CD4-positive, alpha-beta T cell (primary cell): ENCODE measurements at places on chromosomes 2 and 18.

GRCh38 chr2:178298785-178299212 lies 104.5 kb downstream of the OSBPL6 start:
- DNase-seq, result no peak

DNA sequence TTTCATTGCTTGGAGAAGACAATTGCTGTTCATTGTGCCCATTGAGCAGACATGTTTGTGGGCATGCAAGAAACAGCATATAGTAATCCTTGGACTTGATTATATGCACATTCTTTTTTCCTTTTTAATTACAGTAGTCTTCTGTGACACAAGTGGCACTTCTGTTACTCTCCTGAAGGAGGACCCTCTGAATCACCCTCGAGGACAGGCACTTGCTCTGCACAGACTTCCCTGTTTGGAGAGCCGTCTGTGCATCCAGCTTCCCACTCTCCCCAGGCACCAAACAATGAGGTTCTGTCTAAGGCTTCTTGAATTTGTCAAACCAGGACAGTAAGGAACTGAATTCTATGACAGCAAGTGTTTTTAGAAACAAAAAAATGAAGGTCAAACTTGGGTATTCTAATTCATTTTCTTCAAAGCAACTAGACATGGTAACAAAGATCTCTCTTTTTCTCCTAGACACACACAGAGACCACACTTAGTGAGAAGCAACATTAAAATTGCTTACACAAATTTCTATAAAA lies 844.6 kb upstream of the ID2 start:
- DNase-seq, result no peak

DNA sequence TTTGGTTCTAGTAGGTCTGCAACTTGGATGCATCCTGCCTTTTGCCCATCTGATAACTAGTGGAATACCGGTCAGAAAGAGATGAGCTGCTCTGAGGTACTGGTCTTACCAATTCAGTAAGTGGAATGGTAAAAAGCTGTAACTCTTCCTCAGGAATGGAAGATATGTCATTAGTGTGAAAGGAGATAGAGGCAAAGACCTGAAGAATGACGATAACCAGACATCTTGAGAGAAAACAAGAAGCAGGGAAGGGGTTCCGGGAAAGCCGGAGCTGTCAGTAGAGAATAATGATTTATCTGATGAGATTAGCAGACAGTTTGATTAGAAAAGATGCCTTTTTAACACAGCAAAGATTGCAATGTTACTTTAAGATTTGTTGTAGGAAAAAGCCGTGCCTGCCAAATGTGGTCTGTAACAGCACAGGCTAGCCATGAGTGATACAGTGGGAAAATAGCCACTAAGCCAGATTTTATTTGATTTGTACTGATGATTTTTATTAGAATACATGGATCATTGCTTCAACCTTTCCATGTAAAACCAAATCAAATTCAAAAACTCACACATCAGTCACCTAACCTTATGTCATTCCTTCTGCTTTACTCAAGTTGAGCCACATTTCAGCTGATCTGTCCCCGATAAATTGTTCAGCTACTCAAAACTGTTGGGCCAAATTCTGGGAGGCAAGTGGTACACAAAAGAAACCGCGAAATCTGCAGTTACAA lies 110.0 kb downstream of the TCF4 start:
- DNase-seq, result no peak

DNA sequence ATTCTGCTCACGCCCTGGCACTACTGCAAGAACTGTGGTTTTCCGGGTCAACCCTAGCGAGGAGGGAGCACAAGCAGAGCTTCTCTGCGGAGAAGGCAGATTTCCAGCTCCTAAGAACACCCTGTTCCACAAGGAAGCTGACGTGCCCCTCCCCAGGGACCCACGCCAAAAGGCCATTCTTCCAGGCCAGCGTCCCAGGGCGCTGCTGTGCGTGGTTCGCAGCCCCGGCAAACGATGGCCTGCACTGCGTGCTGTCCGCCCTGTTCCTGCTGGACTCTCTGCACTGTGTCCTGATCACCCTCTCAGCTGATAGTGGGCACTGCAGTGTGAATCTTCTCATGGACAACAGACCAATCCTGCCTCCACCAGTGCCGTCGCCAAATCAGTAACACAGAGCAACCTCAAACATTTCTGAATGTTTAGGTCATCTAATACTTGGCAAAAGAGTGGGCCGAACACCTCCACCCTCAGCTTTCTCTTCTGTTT lies 49.1 kb downstream of the ADI1 start:
- DNase-seq, result no peak

DNA sequence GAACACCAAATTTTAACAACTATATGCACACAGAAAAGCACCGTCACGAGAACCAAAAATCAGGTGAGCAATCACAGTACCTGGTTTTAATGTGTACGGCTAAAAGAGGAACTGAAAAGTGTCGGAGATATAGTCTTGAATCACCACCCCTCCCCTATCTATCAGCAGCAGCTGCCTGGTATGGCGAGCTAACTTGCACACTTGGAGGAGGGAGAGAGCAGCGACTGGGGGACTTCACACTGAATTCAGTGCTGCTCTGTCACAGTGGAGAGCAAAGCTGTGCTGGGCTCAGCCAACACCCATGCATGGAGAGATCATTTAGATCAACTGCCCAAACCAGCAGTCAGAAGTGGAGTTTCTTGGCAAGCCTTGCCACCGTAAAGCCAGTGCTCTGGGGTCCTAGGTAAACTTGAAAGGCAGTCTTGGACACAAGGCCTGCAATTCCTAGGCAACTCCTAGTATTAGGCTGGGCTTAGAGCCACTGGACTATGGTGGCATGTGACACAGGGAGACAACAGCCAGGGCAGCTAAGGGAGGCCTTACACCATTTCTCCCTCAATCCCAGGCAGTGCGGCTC lies 89.2 kb upstream of the CD226 start:
- no peak for DNase-seq

- no peak for DNase-seq
Measured at GRCh38 chr2:180349809-180350208, 342.7 kb upstream of the CWC22 start.

DNA sequence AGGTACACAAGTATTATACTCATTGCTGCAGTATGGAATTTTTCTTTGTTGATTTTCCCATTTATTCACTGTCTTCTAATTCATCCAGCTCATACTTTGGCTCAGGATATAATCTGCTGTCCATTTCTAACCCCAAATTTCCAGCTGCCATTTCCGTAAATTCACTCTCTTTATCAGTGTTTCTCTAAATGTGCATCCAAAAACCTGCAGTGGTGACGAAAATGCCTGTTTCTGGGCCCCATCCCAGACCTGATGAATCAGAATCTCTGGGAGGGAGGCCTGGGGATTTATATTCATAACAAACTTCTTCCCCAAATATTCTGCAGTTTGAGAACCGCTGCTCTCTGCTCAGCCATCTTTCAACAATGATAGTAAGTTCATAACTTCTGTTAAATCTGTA lies 86.6 kb downstream of the VWC2L start:
- DNase-seq, result no peak

DNA sequence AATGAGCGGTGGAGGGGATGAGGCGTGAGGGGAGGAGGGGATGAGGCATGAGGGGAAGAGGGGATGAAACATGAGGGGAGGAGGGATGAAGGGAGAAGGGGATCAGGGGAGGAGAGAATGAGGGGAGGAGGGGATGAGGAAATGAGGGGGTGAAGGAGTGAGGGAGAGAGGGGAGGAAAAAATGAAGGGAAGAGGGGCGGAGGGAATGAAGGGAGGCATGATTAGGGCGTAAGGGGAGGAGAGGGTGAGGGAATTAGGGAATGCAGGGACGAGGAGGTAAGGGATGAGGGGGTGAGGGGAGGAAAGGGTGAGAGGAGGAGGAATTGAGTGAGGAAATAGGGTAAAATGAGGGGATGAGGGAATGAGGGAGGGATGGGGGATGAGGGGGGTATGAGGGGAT lies 40.5 kb downstream of the AQP12A start:
- DNase-seq, result no peak

GRCh38 chr18:6751222-6751621 lies 21.7 kb downstream of the ARHGAP28 start:
- no peak for DNase-seq

DNA sequence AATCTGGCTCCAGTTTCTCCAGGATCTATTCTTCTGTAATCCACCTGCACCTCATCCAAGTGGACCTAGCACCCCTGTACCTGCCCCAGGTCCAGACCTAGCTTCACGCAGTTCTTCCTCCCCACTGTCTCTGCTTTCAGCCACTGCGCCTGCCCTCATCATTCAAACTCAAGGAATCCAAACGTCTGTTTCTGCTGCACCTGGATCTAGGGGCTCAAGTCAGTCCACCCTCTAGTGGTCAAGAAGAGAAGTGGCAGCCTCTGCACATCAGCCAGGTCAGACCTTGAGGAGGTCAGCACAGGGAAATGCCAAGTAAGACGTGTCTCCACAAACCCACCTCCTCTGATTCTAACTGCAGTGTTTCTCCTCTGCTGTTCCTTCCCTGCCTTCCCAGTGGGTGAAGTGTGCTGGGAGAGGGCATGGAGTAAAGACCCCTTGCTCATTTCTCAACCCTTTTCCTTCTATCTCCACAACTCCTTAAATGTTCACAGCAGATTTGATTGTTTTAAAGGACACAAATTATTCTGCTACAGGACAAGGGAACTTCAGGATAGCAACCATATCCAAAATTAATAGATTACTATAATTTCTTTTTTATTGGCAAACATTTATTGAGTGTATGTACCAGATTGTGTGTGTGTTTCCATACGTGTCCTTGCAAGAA lies 8.6 kb upstream of the RNF152 start:
- DNase-seq, result peak; percentile 66

DNA sequence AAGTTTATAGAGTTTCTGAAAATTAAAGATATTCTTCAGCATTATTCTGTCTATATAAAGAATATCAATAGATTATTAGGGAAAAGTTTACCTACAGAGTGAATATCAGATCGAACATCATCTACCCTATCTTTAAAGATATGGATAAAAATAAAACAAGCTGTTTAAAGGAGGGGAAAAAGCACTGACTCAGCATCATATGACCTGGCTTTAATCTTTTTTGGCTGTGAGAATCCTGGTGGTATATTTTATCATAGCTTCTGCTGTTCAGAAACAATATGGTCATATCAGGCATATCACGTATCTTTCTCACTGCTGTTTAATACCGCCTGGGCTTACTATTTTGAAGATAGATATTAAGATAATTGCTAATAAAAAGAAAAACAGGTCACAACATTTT lies 80.2 kb downstream of the NEB start:
- no peak for DNase-seq

- DNase-seq, result no peak
Measured at GRCh38 chr2:159963700-159964099, 98.7 kb downstream of the PLA2R1 start.

DNA sequence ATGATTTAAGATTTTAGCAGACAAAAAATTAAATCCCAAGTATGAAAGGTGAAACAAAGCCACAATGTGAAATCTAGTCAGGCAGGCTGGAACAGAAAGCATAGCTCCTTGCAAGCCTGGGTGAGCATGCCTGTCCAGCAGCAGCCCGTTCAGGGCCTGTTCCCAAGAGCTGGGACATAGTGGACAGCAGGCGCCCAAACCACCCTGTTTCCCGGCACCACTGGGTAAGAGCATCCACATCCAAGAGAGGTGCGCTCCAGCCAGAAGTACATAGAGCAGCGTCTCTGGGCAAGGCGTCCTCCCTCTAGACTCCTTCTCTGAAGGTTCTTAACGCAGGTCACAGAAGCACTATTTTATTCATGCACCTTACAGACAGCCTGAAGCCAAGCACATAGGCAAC lies 80.8 kb downstream of the DNER start:
- DNase-seq, result no peak

DNA sequence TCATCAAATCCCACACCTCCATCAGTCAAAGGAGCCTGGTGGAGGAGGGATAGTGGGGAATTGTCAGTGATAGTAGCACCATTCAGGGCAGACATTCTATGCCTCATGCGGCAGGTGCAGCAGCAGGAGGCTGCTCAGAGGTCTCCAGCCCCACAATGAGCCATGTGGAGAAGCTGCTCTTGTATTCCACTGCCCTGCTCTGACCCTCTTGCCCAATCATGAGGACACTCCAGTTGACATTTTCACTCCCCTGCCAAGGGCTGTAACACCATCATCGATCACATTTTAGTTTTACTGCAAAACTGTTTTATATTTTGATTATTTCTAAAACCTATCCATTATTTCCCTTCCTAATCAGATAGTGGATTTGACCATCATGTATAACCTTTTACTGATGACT lies 487.6 kb upstream of the KLHL29 start:
- DNase-seq, result no peak

GRCh38 chr18:75837316-75837715 lies 409.8 kb upstream of the SMIM21 start:
- DNase-seq, result no peak
